Airway epithelial cell (primary cell): ENCODE measurements at places on chromosomes 7 and 10. TPM values are rescaled to one million over a fixed set of nuclear protein-coding genes. Genes with fewer than 3 reads are reported as not detected.

The ZEB1 gene
- 0.19 and 0.92 TPM in 2 replicates for total RNA-seq

The SPOCK2 gene
- not detected in 2 replicates for total RNA-seq

The CPN1 gene
- total RNA-seq: not detected in 2 replicates

The KCNMA1 gene
- 7.3 and 8.2 TPM in 2 replicates for total RNA-seq

The TMEM236 gene
- total RNA-seq: 0.07 TPM in 1 of 2 replicates, not detected in the other

The HOXA11 gene
- not detected in 2 replicates for total RNA-seq

The PNLIP gene
- total RNA-seq: not detected in 2 replicates

The TRIM24 gene
- total RNA-seq: 14.2 and 15.1 TPM in 2 replicates

The LRRN3 gene
- 0.07 TPM in 1 of 2 replicates, not detected in the other for total RNA-seq

The PDLIM1 gene
- total RNA-seq: 148 and 178 TPM in 2 replicates

The CFAP58 gene
- 0.05 and 0.28 TPM in 2 replicates for total RNA-seq

The CFAP69 gene
- 0.28 and 0.49 TPM in 2 replicates for total RNA-seq

The ATP5MK gene
- total RNA-seq: 356 and 617 TPM in 2 replicates

The FFAR4 gene
- total RNA-seq: not detected in 2 replicates

The CAV1 gene
- total RNA-seq: 428 and 559 TPM in 2 replicates

The C10orf88 gene
- total RNA-seq: 5.1 and 5.7 TPM in 2 replicates

The SYT15 gene
- not detected in 2 replicates for total RNA-seq

The SLC26A5 gene
- total RNA-seq: not detected in 2 replicates

The FAM25A gene
- total RNA-seq: 20.3 and 29.8 TPM in 2 replicates

The TEX47 gene
- total RNA-seq: not detected in 2 replicates

The IKZF1 gene
- not detected in 2 replicates for total RNA-seq

The BMPER gene
- total RNA-seq: 1.3 and 2.0 TPM in 2 replicates

The ITGA8 gene
- not detected in 2 replicates for total RNA-seq

The PAOX gene
- total RNA-seq: 1.3 and 5.0 TPM in 2 replicates

The ZNF479 gene
- not detected in 2 replicates for total RNA-seq

The MOGAT3 gene
- total RNA-seq: not detected in 2 replicates

The CTAGE4 gene
- 1.4 and 1.5 TPM in 2 replicates for total RNA-seq

The ICA1 gene
- total RNA-seq: 4.4 and 6.8 TPM in 2 replicates

The HTRA1 gene
- 78.0 and 86.7 TPM in 2 replicates for total RNA-seq

The IFIT1 gene
- 0.14 and 0.42 TPM in 2 replicates for total RNA-seq

The BHLHA15 gene
- total RNA-seq: 0.78 and 1.3 TPM in 2 replicates

The HKDC1 gene
- 0.23 and 0.49 TPM in 2 replicates for total RNA-seq

The EN2 gene
- not detected in 2 replicates for total RNA-seq

The MSS51 gene
- total RNA-seq: 0.28 and 0.92 TPM in 2 replicates

The VIPR2 gene
- total RNA-seq: not detected in 2 replicates

The TMEM139 gene
- total RNA-seq: 3.2 and 8.7 TPM in 2 replicates

The AMPH gene
- not detected in 2 replicates for total RNA-seq
